ENCODE measurements at places on chromosomes 7 and 10.

GRCh38 chr7:45682358-45682735, 108.2 kb downstream of the ADCY1 start:
- no peak for DNase-seq

DNA sequence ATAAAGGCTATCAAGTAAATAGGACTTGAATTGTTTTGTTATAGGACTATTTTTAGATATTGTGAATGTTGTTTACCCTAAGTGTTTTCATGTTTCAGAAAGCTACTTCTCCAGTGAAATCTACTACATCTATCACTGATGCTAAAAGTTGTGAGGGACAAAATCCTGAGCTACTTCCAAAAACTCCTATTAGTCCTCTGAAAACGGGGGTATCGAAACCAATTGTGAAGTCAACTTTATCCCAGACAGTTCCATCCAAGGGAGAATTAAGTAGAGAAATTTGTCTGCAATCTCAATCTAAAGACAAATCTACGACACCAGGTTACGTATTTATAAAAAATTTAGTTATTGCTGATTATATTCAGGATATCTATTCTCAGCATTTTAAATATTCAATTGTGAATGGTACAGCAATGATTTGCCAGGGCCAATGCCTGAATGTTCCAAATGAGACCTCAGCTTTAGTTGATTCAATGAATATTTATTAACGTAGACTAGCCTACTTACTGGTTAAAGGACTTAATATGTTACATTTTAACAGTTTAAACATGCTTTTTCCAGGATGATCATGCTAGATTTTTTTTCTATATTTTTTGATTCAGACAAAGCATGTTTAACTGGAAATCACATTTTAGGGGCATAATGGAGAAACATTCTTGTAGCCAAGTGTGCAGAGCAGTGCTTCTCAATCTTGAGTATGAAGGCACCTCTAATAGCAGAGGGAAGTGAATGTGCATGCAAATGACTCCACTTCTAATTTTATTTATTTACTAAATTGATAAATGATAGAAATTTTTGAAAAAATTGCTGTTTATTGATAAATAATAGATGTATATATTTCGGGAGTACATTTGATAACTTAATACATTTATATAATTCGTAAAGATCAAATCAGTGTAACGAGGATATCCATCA, 18.2 kb downstream of the ANLN start:
- DNase-seq: no peak

DNA sequence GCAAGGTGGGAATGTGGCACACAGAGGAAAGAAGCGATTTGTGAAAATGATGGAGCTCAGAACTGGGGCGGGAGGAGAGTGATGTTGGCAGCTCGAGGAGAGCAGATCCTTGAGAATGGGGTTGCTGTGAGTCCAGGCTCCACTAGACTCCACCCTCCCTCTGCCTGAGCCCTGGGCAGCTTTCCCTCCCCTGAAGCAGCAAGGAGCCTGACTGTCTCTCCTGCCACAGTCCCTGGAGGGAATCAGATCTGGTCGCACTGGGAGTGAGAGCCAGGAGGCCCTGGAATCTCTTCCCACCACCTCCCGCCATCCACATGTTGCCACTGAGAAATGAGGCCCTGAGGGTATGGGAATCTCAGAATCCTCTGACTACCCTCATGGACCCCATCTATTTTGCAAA, 362.7 kb downstream of the PLXNA4 start:
- no peak for DNase-seq

DNA sequence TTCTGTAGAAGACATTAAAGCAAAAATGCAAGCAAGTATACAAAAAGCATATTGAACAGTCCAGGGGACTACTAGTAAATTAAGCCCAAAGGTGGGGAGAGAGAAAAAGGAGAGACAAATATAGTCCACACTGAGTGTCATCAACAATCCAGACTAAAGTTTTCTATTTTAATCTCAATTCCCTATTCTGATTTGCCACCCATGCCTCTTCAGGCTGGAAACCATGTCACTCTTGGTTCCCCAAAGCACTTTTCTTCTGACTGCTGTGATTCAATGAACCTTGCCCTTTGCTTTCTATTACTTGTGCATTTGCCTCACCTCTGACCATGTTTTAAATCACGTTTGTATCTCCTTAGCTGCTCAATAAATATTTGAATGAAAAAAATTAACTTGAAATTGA, 95.3 kb upstream of the AOAH start:
- DNase-seq: no peak

- no peak for DNase-seq
These were observed 17.7 kb downstream of the CCL24 start for GRCh38 chr7:75795831-75796285.

DNA sequence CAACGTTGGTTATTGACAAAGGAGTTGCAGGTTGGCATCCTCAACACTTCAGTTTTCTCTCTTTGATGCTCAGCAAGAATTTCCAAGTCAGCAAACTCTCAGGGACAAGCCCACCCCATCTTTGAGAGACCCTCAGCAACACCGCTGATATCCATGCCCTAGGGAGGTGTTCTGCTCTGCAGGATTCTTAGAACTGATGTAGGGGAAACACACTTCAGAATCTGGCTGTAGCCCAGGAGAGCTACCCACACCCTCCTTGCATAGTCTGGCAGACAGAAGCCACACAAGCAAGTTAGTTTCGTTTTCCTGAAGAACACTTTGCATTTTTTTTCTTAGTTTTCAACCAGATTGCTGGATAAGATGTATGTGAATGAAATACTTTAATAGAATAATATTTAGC, 822 bp downstream of the SAMD9L start:
- DNase-seq: peak; percentile 4

- DNase-seq: no peak
These were observed 603 bp downstream of the PAPOLB start for GRCh38 chr7:4861227-4861626.

DNA sequence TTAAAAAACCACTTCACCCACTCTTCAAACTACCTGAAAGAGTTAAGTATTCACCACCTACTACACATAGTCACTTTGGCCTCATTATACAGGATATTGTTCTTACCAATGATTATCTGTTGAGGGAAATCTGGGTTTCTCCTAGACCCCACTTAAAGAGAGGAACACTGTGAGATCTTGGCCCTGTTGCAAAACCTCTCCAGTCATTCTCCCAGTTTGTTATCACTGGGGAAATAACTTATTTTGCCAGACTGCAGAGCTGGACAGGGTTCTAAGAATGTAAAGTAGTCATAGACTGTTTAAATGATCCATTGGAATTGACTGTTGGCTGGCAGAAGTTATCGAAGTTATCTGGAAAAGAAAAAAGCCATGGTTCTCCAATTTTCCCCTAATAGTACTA, 143.8 kb downstream of the HGF start:
- DNase-seq: no peak

GRCh38 chr7:92730808-92731207, 105.6 kb downstream of the CDK6 start:
- no peak for DNase-seq

- DNase-seq: no peak
These were observed 9.6 kb upstream of the C10orf105 start for GRCh38 chr10:71729161-71729636.

GRCh38 chr7:112990624-112991023, 96.0 kb downstream of the GPR85 start:
- DNase-seq: no peak

GRCh38 chr10:16119445-16119844, 259.1 kb upstream of the MINDY3 start:
- DNase-seq: no peak

DNA sequence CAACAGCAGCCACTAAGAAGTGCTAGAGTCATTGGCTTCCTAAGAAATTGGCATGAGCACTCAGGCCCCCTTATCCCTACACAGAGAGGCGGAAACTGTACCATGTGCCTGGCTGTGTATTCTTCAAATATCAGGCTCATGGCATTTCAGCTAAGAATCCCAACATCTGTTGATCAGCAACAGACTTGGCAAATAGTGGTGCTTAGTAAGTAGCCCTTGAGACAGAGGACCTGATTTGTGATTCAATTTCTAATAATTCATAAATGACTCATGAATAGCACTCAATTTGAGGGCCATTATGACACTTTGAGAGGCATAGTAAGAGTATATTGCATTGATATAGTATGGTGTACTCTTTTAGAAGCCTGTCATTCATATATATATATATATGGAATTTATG, 309.1 kb downstream of the LRMDA start:
- no peak for DNase-seq

- no peak for DNase-seq
These were observed 92.1 kb downstream of the CCDC71L start for GRCh38 chr7:106568680-106569499.

DNA sequence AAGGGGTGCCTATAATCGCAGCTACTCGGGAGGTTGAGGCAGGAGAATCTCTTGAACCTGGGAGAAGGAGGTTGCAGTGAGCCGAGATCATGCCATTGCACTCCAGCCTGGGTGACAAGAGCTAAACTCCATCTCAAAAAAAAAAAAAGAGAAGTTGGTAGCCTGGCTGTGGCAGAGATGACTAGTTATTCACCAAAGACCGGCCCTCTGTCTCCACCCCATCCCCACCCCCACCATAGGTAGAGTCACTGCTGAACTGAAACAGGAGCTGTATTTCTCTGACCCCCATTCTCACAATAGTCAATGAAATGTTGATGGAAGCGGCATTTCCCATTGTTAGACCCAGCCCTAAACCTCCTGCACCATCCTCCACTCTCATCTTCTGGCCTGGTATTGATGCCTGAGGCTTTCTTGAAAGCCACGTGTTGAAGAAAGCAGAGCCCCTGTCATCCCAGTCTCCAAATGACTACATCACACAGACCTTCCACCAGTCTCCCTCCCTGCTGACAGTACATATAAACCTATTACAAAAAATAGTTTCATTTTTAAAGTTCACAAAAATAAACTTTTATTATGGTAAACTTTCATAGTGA, 9.4 kb upstream of the PIK3CG start:
- DNase-seq: peak; percentile 15

DNA sequence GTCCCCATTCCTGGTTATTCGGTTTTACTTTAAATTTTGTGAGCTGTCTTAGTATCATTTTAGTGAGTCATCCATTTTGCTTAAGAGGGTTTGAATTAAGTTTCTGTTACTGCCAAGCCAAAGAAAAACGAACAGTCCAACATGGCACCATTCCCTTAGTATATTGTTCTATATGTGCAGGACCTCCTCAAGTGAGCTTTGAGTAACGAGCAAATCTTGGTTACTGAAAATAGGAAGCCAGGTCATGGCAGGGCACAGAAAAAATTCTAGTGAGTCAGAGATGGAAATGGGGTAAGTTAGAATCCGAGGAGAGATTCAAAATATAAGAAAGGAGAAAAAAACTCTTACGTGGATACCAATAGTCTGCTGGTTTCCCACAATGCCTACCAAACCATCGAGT, 292.9 kb downstream of the BAMBI start:
- DNase-seq: no peak

DNA sequence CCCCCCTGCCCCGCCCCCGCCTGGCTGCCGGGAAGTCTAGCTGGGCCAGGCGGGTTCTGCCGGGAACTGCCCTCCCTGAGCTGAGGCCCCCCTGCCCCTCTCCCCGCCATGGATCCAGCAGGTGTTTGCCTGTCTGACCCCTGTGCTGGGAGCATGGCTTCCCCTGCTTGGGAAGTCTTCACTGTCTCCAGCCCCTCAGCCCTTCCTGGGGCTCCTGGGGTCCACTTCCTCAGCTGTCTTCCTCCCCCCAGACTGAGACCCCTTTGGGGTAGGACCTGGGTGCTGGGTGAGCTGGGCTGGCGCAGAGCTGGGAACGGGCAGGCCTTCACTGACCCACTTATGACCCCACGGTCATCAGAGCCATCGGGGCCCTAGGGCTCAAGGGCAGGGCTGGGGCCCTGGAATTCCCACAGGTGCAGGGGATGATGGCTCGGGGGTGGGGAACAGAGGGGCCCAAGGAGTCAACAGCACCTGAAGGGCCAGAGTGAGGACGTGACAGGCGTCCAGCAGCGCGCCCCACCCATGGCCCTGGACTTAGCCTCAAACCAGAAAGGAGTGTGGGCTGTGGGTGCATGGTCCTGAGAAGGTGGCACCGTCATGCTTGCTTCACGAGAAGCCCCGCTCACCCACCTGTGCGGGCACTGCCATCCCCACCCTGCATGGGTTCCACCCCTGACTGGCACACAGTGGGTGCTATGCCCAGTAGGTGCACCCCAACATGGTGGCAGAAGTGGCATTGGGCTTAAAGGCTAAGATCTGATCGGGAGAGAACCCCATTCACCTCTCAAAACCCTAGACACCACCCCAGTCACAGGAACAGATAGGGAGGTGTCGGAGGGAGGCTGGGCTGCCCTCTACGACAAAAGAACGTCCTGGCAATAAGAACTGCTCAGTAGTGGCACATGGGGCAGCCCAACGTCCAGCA, 16.2 kb upstream of the TNRC18 start:
- no peak for DNase-seq

- DNase-seq: no peak
These were observed 145.2 kb upstream of the KLF14 start for GRCh38 chr7:130879191-130879590.

- peak; percentile 43 for DNase-seq
These were observed 538 bp downstream of the AHCYL2 start for GRCh38 chr7:129225206-129225930.

DNA sequence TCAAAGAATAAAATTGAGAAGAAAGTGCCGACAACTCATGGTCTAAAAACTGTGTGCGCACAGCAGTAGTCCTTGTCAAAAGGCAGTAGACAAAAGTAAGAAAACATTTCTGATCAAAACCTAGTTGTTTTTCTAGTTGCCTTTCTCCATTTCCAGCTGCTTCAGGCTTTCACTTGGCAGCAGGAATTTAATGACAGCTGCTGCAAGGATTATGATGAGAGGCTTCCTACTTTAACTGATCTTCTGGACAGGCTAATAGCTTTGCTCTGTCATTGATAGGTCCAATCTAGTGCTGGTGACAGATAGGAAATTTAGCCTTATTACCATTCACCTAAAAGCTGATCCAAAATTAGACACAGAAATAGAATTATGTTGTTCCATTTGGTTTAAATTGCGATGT, 110.7 kb upstream of the SEMA3C start:
- DNase-seq: no peak

DNA sequence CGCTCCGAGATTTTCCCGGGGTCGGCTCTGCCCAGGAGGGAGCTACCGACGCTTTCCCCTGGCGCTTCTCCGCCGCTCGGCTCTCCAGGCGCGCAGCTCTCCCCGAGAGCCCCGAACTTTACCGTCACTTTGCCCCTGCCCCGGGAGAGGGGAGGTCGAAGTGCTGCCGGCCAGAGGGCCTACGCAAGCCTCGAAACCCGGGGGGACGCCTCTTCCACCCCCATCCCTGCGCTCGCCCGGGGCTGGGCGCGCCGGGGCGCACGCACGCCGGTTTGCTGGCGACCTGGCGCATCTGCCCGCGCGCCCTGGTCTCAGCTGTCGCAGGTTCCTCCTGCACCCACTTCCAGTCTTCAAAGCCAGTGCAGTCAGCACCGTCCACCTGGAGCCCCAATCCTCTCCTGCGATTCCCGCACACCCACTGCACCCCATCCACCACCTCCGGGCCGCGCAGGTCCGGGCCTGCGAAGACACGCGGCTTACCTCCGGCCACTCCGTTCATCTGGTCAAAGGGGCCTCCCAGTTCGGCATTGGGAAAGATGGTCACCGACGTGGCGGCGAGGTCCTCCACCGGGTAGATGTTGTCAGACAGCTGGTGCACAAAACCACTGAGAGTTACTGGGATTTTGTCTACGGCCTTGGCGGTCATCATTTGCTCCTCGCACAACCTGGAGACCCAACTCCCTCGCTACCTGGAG, 638 bp downstream of the EGR2 start:
- no peak for DNase-seq

GRCh38 chr10:451021-451471, 238.4 kb downstream of the DIP2C start:
- no peak for DNase-seq

GRCh38 chr7:476736-477360, 42.8 kb downstream of the PDGFA start:
- no peak for DNase-seq
